ENCODE measurements at places on chromosomes 5 and 9.

DNA sequence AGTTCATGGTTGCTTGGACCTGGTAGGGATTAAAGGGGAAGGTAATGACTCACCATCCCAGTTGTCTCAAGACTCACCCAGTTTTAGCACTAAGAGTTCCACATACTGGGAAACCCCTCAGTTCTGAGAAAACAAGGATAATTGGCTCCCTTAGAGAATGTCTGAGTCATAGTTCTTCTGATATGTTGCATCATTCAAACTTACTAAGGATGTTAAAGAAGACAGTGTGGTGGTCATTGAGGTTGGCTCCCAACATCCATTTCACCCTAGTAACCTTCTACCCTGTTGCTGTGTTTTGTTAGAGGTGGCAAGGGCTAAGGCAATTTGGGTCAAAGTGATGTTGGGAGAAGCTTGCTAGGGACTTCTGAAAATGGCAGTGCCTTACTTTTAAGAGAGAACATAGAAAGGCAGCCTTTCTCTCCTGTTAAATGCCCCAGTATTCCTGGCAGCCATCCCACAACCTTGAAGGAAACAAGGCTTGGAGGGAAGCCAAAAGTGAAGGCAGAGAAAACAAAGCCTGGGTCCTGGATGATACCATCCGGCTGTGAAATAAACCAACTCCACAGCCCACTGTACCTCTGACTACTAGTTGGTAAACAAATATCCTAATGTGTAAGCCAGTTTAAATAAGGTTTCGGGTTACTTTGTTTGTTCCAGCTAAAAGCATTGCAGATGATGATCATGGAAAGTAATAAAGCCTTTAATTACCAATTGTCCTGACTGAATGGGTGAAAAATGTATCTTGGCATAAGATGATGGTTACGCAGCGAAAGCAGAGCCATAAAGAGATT lies 80.4 kb upstream of the ADAMTSL1 start:
- no peak for DNase-seq

DNA sequence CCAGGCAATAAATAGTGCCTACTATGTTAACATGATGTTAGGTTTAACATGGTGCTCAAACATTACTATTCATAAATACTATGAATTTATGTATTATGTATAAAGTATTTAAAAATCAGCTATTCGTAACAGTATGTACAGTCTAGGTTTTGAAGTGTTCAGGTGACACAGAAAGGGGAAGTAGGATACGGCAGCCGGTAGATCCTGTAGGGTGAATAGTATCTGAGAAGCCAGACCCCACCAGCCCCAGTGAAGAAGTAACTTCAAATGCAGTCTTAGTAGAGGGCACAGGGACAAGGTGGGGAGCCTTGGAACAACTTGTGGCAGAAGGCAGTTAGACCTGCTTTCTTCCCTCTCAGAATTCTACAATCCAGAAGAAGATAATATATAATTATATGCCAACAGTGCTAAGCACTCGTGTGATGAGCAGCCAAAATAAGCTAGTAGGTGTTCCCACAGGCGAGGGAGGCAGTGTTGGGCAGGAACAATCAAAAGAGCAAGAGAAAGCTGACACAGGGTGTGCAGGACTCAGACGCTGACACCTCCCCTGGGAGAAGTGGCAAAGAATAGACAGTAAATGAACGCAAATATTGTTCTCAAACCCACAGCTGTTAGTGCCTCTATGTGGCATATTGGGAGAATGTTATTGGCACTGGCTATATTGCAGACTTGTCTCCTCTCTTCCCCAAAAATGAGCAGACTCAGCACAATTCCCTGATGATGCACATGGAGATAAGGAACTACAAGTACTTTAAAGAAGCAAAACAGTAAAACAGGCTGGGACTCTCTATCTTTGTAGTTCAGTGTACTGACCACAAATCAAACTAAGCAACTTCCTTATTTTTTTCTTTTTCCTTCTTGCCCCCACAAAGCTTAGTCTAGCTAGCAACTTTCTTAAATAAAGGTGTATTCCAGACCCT lies 4.6 kb downstream of the ZNF367 start:
- no peak for DNase-seq

GRCh38 chr5:156589946-156590216 lies 260.2 kb upstream of the PPP1R2B start:
- no peak for DNase-seq

- DNase-seq, result no peak
These were observed 46.8 kb upstream of the SPOCK1 start for GRCh38 chr5:137545956-137546355.

Measured in right cardiac atrium (tissue), 5 donors.